ENCODE measurements at places on chromosomes 4 and X. TPM values are rescaled to one million over a fixed set of nuclear protein-coding genes. Genes with fewer than 3 reads are reported as not detected.

GRCh38 chr4:78648640-78649363, 97.2 kb downstream of the ANXA3 start:
- DNase-seq: no peak

- no peak for DNase-seq
These were observed 344.0 kb downstream of the CENPC start for GRCh38 chr4:67201334-67201733.

DNA sequence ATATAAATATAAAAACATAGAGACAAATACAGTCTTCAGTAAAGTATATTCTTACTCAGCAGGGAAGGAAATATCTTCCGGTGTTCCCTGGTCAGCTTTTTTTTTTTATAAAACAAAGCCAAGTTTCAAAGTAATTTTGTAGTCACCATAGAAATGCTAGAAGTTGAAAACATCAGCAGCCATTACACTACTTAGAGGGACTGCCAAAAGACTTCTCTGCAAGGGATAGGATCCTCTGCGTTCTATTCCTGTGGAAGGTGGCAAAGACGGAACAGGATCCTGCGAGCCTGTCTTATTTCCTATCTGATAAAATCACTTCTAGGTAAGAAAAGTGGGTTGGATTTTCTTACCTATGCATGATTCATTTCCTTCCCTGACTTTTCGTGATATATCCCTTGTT, 19.4 kb downstream of the CLDN22 start:
- no peak for DNase-seq

- no peak for DNase-seq
These were observed 132.7 kb upstream of the ADGRL3 start for GRCh38 chr4:61067381-61067780.

- DNase-seq: no peak
These were observed 64.9 kb downstream of the ABLIM2 start for GRCh38 chr4:8093587-8094274.

GRCh38 chrX:46819136-46819535, 17.7 kb upstream of the RP2 start:
- no peak for DNase-seq

GLRB gene
- 0.50 TPM for total RNA-seq

EVC2 gene
- total RNA-seq: 7.1 TPM

PCDH7 gene
- 18.0 TPM for total RNA-seq

BRS3 gene
- total RNA-seq: not detected
